Psoas muscle (tissue), 8 donors: ENCODE measurements at places on chromosomes 5 and 9.
A peak's percentile ranks its signal among the peaks of the same experiment; 100 is the strongest.

- no peaks in the 10 kb centered on the region for H3K27me3 ChIP-seq
- H3K4me1 ChIP-seq, result no peaks in the 10 kb centered on the region
- DNase-seq, result no peak
- H3K36me3 ChIP-seq, result no peaks in the 10 kb centered on the region
- H3K27ac ChIP-seq, result no peak overlapping the region
Observed at GRCh38 chr5:4533457-4534105, 606.5 kb upstream of the ADAMTS16 start.

GRCh38 chr5:156835905-156836304 lies 14.2 kb upstream of the PPP1R2B start:
- DNase-seq, result no peak
- no peaks in the 10 kb centered on the region for H3K36me3 ChIP-seq
- H3K27me3 ChIP-seq, result no peaks in the 10 kb centered on the region
- H3K27ac ChIP-seq, result no peak overlapping the region
- H3K4me3 ChIP-seq, result no peak overlapping the region

- no peak for DNase-seq
- H3K27ac ChIP-seq, result no peak overlapping the region
- no peak overlapping the region for H3K4me3 ChIP-seq
- H3K4me1 ChIP-seq, result no peaks in the 10 kb centered on the region
Observed at GRCh38 chr5:31153521-31153920, 40.0 kb upstream of the CDH6 start.

- H3K4me3 ChIP-seq, result no peak overlapping the region
- H3K27ac ChIP-seq, result peak overlapping the region; percentile 49
- H3K4me1 ChIP-seq, result no peaks in the 10 kb centered on the region
- no peak for DNase-seq
- H3K27me3 ChIP-seq, result no peaks in the 10 kb centered on the region
- H3K36me3 ChIP-seq, result no peaks in the 10 kb centered on the region
Observed at GRCh38 chr5:39759701-39760100, 334.9 kb upstream of the DAB2 start.

- H3K27me3 ChIP-seq, result no peaks in the 10 kb centered on the region
- no peak overlapping the region for H3K27ac ChIP-seq
- H3K36me3 ChIP-seq, result no peaks in the 10 kb centered on the region
- no peaks in the 10 kb centered on the region for H3K4me1 ChIP-seq
- DNase-seq, result no peak
Observed at GRCh38 chr5:83586874-83587776, 115.6 kb downstream of the VCAN start.
